ENCODE measurements at places on chromosomes 2 and 18.

DNA sequence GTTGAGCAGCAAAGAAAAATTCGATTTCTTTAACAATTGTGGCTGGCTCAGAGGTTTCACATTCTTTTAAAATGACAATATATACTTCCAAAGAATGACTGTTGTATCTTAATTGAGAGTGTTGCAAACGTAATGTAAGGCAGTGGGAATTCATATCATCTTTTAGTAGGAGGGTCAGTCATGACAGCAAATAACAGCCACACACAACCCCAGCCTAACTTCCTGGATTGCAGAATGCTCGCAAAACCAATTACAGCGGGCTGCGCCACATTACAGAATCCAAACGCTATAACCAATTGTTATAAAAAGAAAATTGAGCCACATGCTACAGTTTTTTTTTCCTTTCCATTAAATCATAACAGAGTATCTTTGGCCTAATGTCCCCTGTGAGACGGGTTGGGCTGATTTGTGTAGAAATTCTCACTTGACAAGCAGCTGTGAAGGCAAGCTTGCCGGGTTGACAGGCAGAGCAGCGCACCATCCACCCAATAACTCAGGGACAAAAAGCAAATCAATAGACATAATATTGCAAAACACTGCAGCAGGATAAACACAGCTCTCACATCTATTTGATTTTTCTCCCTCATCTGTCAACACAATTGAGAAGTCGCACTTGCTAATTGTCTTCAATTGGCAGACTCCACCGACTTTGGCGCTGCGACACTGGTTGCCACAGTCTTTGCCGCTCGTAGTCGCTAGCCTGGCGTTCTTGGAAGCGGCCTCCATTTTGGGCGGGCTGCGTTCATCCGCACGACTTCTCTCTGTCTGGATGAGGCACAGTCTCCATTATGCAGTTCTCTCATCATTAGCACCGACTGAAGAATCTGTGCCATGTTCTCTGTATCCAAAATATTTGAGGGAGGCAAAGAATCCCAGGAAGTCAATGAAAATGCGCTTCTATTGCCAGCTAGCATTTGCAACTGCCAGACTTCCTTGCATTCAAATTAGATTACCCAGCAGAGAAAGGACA is 95.0 kb upstream of the CCDC68 start:
- no peak for DNase-seq

DNA sequence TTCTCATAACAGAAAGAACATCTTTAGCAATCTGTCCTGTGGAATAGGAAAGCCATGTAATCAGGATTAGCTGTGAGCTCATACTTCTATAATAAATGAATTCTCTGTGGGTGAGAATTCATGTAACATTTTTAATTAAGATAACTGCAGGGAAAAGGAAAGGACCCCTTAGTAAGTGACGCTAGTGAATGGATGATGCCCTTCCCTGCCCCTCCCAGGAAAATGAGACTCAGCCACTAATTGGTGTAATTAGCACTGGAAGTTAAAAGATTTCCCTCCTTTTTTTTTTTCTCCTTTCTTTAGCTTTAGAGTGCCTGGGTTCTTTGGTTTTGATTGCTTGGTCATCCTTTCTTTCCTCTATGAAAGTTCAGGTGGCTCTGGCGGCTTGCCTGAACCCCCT is 90.3 kb downstream of the VWA3B start:
- DNase-seq: no peak

- no peak for DNase-seq
Observed at GRCh38 chr2:168976034-168976654, 55.0 kb downstream of the ABCB11 start.

- DNase-seq: no peak
Observed at GRCh38 chr2:145344076-145344724, 824.3 kb upstream of the ZEB2 start.

GRCh38 chr2:72676341-72677025 is 149.3 kb downstream of the EXOC6B start:
- DNase-seq: no peak

- no peak for DNase-seq
Observed at GRCh38 chr2:195805283-195805976, 148.4 kb downstream of the SLC39A10 start.

- DNase-seq: no peak
Observed at GRCh38 chr18:36078751-36079529, 11.6 kb upstream of the RPRD1A start.

DNA sequence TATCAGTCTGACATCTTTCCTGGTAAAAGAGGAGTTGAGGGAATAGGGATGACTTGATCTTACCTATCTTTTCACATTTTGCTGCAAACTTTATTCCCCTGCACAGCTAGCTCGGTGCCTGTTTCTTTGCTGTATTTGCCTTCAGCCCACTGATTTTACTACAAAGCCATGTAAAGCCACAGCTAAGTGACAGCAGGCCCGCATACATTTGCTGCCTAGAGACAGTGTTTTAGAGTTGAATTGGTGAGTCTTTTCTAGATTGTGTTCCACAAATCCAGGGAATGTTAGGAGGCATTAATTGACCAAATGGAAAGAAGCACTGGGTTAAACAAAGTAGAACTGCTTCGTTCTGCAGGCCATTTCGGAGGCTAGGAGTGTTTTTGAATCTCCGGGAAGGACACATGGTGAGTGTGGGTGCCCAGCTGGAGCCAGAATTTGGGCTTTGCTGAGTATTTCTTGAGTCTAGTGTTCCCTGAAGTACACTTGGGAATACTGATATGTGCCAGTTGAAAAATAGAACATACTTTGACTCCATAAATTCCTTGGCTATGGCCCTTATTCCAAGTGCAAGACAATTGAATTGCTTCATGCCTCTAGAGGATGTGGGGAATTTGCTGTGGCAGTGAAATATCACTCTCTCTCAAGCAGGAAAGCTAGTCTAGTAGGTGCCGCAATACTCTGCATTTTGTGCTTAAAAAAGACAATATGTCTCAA is 329.8 kb downstream of the PTPRM start:
- DNase-seq: no peak

GRCh38 chr18:25669741-25670140 is 317.8 kb upstream of the ZNF521 start:
- DNase-seq: no peak

GRCh38 chr2:30026091-30027055 is 105.0 kb upstream of the ALK start:
- no peak for DNase-seq

DNA sequence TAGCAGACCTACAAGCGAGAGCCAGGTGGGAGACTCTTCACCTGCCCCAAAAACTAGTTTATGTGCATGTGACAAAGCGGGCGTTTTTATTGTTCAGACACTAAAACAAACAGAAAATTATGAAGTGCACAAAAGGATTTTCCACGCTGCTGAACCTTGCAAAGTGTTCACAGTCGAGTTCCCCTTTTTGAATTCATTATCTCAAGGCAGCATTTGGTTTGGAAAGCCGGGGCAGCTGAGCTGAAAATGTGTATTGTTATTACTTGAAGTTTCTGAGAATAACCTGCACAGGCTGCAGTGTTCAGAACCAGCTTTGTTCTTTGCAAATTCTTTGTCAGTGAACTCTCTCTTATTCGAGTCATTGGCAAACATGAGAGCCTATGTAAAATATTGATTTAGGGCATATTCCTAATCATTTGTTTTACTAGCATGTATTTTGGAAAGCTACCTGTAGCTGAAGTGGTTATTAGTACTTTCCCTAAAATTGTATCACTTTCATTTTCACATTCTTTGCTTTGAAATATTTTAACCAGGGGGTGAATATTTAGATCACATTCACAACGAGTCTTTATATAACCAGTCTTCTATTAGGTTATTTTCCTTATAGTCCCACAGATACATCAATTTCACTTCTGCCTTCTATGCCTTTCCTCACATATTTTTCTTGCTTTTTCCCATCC is 59.5 kb downstream of the LRRTM1 start:
- DNase-seq: no peak

- DNase-seq: no peak
Observed at GRCh38 chr18:58101291-58101794, 57.3 kb downstream of the NEDD4L start.

- peak; percentile 71 for DNase-seq
Observed at GRCh38 chr18:49561289-49562193, at the start of gene LIPG. LIPG (plus strand) TSS chr18:49562057; CDS start chr18:49562309, 252 bp downstream.

DNA sequence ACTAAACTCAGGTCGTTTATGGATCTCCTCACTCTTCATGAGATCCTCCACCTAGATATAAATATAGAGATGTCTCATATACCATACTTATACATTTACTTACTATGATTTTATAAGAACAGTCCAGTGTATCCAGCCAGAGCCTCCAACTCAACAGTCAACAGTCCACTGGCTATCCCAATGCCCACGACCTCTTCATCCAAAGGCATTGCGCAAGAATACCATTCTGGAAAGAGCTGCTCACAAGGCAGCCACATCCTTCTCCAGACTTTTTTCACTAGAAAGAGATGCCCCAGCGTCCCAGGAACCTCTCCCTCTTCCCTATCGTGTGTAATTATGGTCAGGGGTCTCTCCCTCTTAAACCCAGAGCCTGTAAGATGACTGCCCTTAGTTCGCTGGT is 448.8 kb downstream of the LRATD1 start:
- no peak for DNase-seq

- DNase-seq: no peak
Observed at GRCh38 chr2:221555494-221555846, 16.6 kb downstream of the EPHA4 start.

DNA sequence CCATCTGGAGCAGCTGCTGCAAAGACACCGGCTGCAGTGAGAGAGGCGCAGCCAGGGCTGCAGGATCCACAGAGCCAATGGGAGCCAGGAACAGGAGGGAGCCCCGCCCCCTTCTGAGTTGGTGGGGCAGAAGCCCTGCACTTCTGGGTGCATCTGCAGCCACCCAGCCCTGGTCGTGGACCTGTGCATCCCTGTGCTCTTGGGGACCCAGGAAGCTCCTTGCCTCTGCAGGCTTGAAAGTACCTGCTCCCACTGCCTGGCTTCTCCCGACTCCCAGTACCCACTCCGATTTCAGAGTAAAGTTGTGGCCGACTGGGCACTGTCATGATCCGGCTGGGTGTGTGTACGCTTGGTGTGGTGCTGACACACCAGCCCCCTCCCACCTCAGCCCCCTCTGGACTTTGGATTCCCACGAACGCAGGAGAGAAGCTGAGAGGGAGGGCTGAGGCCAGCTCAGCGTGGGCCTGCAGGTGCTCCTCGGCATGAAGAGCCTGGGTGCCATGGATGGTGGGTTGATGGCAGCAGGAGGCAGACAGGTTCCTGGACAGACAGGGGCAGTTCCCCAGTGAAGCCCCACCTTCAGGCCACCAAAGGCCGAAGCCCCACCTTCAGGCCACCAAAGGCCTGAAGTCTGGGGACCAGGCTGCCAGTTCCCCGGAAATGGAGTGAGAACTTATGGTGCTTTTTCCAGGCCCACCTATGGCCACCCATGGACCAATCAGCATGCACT is 34.9 kb downstream of the LRRTM4 start:
- no peak for DNase-seq

DNA sequence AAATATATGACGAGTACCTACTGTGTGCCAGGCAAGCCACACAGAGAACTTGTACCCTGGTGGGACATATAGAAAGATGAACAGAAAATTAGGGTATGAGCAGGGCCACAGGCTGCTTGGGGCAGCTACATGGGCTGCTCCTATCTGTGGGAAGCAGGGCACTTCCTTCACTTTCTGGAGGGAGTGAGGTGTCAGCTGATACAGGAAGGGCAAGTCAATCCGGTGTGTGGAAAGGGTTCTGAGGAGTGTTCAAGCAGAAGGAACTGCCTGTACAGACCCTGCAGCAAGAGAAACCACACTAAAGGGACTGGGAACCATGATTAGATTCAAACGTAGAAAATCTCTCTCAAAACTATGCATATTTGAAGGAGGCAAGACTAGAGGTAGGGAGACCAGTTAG is 58.6 kb upstream of the BCL11A start:
- no peak for DNase-seq

GRCh38 chr2:9281145-9281544 is 74.5 kb downstream of the ASAP2 start:
- no peak for DNase-seq

GRCh38 chr18:6487968-6488367 is 73.3 kb upstream of the L3MBTL4 start:
- DNase-seq: no peak

DNA sequence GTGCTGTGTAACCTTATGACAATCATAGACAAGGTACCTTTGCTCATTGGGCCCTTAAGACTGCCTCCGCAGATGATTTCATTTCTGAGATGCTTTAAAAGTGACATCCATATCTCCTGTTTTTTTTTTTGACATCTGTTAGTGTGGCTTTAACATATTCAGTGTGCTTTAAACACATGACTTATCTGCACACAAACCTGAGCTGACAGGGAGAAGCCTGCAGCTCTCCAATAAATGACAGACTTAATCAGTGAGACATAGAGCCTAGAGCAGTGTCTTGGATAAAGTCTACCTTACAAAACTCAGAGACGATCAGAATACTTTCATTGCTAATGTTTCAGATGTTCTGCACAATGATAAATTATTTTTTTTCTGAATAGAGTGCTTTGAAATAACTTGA is 130.7 kb downstream of the UBE2E3 start:
- DNase-seq: no peak

DNA sequence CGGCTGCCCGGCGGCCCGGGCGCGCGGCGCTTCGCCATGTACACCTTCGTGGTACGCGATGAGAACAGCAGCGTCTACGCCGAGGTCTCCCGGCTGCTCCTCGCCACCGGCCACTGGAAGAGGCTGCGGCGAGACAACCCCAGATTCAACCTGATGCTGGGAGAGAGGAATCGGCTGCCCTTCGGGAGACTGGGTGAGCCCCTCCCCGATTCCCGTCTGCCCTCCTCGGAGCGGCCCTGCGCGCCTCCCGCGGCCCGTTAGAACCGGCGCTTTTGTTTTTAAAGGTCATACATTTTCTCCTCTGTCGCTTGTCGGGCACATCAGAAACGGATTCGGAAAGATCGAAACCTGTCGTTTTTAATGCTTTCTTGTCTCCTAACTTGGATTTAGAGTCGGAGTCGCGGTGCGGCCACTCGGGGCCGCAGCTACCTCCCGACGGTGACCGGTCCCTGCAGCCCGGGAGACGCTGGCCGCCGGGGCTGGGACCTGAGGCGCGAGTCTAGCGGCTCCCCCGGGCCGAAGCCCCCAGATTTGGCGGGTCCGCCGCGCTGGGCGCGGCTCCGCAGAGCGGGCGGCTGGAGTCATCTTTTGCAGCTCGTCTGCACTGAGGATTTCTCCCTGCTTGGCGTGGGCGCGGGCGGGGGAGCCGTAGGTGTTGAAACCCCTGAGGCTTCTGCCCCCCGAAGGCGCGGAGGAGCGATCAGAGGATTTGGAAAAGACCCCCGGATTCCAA is 519 bp downstream of the TTL start:
- no peak for DNase-seq

DNA sequence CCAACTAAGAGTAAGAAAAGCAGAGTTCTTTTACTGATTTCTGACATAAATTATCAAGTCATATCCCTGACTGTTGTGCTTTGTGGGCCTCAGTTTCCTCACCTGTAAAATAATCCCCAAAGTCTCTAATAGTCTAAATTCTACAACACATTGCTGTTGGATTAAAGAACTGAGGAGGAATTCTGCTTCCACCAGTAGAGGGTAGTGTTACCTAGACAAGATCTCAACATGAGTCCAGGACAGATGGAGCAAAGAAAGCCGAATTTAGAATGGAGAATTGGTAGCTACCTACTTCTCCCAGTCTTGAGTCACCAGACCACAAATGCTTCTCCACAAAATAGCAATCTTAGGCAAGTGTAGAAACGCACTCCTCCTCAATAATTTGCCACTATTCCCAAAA is 462.5 kb upstream of the FSHR start:
- no peak for DNase-seq

Measured in HFF-Myc (cell line).